Left lung (tissue), 14 donors: ENCODE measurements at places on chromosomes 3 and 15. TPM values are rescaled to one million over a fixed set of nuclear protein-coding genes. Genes with fewer than 3 reads are reported as not detected.

The GRAMD2A gene
- 36.1 TPM for total RNA-seq

The SNX33 gene
- 34.7 TPM for total RNA-seq

The AMOTL2 gene
- total RNA-seq, result 69.2 TPM

The PLA2G4D gene
- 0.08 TPM for total RNA-seq

The C3orf52 gene
- total RNA-seq, result 30.5 TPM

The SYNPR gene
- not detected for total RNA-seq

The WDR53 gene
- total RNA-seq, result 10.2 TPM

The RTP3 gene
- not detected for total RNA-seq

The MCTP2 gene
- total RNA-seq, result 33.2 TPM

The RFTN1 gene
- 85.1 TPM for total RNA-seq

The ROPN1 gene
- not detected for total RNA-seq

The SV2B gene
- total RNA-seq, result 0.99 TPM

The ZNF620 gene
- 5.5 TPM for total RNA-seq

The CNTN3 gene
- 2.0 TPM for total RNA-seq

The FAM43A gene
- total RNA-seq, result 8.8 TPM

The CCDC54 gene
- total RNA-seq, result not detected

The REC114 gene
- total RNA-seq, result not detected

The CPN2 gene
- total RNA-seq, result not detected

The UTS2B gene
- total RNA-seq, result not detected

The DPPA2 gene
- not detected for total RNA-seq

The MME gene
- total RNA-seq, result 9.1 TPM

The OTOL1 gene
- not detected for total RNA-seq

The C3orf85 gene
- total RNA-seq, result not detected

The GOLGA6B gene
- total RNA-seq, result not detected

The SOX2 gene
- not detected for total RNA-seq

The CAMKV gene
- not detected for total RNA-seq

The CCDC174 gene
- total RNA-seq, result 15.5 TPM

The UNC13C gene
- total RNA-seq, result 0.05 TPM
